Naive thymus-derived CD8-positive, alpha-beta T cell (primary cell): ENCODE measurements at places on chromosomes 5 and 9. TPM values are rescaled to one million over a fixed set of nuclear protein-coding genes. Genes with fewer than 3 reads are reported as not detected.

GRCh38 chr9:95505072-95505716, 11.6 kb downstream of the PTCH1 start:
- no peak for DNase-seq

GRCh38 chr5:80238097-80238496, 17.8 kb downstream of the SERINC5 start:
- no peak for DNase-seq

DNA sequence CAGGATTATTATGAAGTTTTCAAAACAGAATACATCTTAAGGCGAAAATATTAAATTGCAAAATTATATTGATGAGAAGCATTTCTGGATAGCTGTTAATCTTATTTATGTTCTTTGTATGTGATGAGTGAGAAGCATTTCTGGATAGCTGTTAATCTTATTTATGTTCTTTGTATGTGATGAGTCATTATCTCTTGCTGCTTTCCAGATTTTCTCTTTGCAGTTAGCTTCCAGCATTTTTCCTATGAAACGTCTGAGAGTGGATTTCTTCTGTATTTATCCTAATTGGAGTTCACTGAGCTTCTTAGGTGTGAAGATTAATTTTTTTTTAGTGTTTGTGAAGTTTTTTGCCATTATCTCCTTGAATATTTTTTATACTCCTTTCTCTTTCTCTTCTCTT, 8.2 kb downstream of the TMEM232 start:
- no peak for DNase-seq

DNA sequence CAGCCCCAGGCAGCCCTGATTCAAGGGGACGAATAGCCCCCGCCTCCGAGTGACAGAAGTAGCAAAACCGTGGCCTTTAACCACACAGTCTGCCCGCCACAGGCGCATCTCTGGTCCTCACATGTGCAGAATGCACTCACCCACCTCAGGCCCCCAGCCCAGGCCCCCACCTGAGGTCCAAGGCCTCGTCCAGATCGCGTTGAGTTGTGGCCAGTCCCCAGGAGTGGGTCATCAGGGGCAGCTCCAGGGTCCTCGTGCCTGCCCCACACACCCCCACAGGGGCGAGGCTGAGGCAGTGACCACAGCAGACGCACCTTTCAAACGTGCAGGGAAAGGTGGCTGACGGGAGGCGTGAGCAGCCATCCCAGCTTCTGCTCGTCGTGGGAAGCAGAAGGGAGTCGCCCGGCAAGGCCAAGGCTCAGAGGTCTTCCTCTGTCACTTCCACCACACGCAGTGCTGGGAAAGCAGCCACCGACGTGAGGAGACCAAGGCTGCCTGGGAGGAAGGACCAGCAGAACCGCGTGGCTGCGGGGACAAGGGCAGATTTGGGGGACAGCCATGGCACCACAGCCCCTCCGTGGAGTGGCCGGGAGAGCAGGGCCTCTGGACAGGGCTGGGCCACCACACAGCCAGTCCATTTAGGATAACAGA, 77.8 kb upstream of the OTULINL start:
- no peak for DNase-seq

- DNase-seq: no peak
Observed at GRCh38 chr9:18368206-18368605, 105.7 kb upstream of the ADAMTSL1 start.

DNA sequence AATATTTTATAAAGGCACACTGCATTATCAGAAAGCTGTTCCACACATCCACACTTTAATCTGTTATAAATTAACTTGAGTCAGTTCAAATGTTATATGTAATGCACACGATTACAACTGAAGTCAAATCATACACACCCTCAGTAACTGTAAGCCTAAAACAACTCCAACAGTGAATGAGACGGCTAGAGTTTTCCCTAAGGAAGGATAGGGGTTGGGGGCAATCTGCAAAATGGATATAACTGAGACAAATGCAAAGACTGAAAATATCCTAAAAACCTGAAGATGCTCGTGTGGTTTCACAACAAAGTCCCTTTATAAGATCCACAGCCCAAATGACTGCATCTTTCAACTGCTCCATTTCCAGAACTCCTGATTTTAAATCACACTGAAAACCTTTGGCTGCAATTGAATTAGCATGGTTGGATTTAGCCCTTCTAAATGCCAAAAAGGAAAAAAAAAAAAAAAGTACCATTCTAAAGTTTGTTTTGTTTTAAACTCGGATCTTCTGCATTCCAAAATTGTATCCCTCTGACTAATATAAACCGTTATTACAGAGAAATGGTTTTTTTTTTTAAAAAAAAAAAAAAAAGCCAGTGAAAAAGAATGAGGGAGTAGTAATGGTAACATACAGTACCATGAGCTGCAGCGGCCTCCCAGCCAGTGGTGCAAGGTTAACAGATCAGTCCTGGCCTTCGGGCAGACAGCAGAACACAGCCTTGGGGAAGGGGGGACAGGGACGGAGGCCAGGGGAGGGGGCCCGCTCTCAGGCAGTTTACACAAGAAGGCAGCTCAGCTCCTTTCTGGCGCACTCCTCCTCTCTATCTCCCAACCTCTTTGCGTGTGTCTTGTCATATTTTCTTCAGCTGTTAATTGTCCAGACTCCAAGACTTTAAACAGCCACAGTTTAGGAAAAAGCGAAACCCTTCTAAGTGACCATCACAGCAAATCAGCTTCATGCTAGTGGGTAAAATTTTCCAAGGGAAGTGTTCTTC, 166.1 kb downstream of the BNC2 start:
- no peak for DNase-seq

GRCh38 chr9:19408316-19408692, 505 bp upstream of the ACER2 start:
- DNase-seq: no peak

DNA sequence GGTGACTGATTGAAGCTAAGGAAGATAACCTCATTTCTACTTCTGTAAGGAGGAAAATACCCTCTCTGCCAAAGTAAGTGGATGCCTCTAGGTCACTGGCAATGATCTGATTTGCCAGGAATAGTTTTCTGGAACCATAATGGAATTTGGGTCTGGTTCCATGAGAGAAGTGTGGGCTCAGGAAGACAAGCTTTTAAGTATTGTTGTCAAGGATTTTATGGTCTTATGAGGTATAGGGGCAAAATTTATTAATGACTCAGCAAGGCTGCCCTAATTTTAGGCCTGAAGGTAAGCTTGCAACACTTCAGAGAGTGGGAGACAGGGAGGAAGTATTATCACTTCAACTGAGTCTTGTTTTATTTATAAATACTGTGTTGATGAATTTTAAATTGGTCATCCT, 322.6 kb upstream of the ACTBL2 start:
- no peak for DNase-seq

CYLC2 gene
- not detected for polyA plus RNA-seq

TMEM215 gene
- not detected for polyA plus RNA-seq

HTR1A gene
- not detected for polyA plus RNA-seq

NR4A3 gene
- polyA plus RNA-seq: 0.22 TPM

CMBL gene
- polyA plus RNA-seq: 0.35 TPM

TAF1L gene
- not detected for polyA plus RNA-seq

LOX gene
- not detected for polyA plus RNA-seq

IL33 gene
- polyA plus RNA-seq: not detected

CNTNAP3B gene
- not detected for polyA plus RNA-seq

KIF27 gene
- polyA plus RNA-seq: 1.3 TPM

BDP1 gene
- polyA plus RNA-seq: 5.2 TPM

PCDHA9 gene
- not detected for polyA plus RNA-seq
